ENCODE measurements at places on chromosomes 4 and X.

GRCh38 chr4:174122705-174123104 lies 160.8 kb downstream of the FBXO8 start:
- DNase-seq = no peak

DNA sequence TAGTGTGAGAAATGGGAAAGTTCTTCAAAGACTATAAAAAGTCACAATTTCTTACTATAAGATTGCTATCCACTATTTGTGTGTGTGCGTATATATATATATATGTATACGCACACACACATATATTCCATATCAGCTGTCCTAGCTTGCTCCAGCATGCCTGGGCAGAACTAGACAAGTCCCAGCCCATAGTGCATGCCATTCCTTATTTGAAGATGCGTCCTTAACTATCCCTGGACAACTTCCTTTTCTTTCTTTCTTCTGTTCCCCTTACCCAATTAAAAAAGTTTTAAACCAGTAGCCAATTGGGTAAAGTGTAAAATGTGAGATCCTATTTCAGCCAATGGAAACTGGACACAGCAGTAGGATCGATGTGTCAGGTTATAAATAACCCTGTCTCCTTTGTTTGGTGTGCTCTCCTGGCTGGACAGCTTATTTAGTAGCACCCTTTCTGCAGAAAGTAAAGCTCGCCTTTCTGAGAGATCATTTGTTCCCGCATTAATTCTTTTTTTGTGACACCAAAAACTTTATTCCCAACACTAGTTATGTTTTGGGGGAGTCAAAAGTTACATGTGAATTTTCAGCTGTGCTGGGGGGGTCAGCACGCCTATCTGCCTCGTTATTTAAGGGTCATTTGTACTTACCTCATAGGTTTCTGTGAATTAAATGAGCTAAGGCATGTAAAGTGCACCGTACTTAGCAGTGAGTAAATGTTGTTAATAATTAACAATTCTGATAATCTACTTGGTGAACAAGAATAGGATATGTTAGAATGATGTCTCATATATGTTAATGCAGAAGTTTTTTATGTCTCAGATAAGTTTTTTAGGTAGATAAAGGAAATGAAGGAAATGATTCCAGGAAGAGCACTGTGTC lies 40.9 kb downstream of the KDM6A start:
- no peak for DNase-seq

DNA sequence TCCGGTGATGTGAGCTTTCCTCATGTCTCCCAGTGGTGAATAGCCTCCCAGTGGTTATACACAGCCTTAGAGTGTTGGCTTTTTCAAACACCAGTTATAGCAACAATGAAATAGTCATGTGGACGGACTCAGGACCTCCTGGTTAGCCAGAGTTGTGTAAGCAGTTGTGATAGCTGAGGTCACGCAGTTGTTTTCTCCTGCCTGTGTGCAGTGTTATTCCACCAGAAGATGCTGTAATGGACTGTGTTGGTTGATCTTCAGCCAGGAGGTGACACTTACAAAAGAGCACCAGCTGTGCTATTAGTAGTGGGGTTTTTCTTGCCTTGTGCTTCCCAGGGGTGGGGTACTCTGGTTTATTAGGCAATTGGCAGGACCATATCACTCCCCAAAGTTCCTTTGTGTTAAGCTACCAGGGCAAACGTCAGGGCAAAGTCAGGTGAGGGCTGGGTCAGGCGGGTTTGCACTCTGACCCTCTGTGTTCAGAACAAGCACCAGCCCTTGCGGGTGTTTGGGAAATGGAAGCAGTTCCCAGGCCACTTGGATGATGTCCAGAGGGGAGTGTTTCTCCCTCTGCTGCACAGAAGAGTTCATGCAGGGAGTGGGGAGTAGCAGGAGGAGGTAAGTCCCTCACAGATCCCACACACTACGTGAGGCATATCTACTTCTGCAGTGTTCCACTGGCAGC lies 252.6 kb downstream of the TMEM47 start:
- DNase-seq = no peak

DNA sequence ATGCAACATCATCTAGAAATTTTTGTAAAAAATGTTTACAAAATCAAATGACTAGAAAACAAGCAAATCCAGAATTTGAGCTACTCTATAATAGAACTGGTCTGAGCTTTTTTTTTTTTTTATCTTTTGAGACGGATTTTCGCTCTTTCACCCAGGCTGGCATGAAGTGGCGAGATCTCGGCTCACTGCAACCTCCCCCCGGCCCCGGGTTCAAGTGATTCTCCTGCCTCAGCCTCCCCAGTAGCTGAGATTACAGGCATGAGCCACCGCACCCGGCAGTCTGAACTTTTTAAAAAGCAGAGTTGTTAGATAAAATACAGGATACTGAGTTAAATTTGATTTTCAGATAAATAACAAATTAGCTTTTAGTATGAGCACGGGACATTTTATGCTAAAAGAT lies 11.0 kb downstream of the SPP1 start:
- DNase-seq = no peak

DNA sequence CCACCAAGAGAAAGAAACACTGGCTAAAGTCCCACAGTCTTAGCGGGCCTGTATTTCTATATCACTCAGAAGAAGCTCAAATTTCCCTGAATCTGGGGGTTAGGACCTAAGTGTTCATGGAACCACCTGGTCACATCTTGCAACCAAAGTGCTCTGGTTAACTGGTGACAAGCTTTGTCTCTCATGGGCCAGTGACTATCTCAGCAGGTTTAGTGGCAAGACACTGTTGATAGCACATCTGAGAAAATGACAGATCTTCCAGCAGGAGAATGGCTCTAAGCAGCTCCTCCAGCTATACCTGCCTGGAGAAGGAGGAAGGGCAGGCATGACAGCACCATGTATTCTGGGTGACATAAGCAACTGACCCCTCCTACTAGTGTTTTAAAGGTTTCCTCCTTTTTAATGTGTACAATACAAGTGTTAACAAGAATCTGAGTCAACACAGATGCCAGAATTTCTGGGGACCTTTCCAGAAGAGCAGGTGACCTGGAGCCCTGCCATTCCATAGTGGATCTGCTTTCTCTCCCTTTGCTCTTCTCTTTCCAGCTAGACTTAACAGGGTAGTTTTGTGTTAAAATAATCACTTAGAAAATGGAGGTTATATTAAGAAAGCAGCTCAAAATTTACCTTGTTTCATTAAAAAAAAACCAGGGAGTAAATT lies 17.3 kb upstream of the QRFPR start:
- no peak for DNase-seq
